ENCODE measurements at places on chromosomes 2 and 18.

GRCh38 chr2:41922177-41922576, 125.6 kb upstream of the PKDCC start:
- DNase-seq: no peak

DNA sequence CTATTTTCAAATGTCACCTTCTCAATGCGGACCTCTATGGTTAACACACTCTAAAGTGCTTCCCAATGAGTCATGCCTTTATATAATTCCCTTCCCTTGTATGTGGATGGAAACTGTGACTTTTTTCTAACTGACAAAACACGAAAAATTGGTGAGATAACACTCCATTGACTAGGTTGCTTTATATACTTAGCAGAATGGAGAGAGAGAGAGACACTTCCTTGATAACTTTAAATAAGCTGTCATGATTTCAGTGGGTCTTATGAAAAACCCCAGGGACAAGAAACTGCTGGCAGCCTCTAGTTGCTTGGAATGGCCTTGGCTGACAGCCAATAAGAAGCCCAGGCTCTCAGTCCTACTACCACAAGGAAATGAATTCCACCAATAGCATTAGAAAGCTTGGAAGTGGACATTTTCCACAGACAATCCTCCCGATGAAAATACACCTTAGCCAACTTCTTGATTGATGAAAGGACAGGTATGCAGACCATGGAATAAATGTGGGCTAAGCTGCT, 322.2 kb downstream of the ZNF804A start:
- no peak for DNase-seq

DNA sequence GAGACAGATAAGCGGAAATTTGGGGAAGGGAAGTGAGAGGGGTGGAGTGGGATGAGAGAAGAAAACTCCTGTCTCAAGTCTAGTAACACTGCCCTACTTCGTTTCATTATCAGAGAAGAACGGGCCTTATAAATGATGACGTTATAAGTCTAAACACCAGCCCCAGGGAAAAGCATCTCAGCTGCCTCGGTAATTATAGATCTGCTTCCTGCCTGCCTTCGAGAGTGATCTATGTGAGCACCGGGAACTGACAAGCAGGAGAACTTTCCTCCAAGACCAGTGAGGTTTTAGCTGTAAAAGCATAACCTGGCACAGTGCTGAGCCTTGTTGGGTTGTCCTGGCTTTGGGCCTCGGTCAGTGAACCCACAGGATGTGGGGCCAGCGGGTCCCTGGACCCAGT, 227.9 kb upstream of the SIX2 start:
- DNase-seq: no peak

GRCh38 chr2:152432206-152432653, 97.3 kb downstream of the FMNL2 start:
- no peak for DNase-seq

DNA sequence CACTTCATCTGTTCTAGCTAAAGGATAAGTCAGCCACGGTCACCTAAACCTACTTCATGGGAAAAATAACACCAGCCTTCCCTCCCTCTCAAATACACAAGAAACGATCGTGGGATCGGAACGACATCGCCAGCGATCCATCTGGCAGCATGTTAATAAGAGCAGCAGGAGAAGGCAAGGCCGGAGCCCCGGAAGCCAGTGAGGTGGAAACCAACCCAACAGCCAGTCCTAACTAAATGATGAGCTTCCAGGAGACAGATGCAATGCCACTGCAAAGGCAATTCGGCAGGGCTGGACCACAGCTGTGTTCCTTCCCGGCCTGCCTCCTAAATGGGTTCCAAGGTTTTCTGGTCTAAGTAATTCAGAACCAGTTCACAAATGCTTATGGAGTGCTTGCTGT, 117.5 kb downstream of the TMEM163 start:
- DNase-seq: no peak

GRCh38 chr2:149573760-149574159, 13.8 kb downstream of the MMADHC start:
- no peak for DNase-seq

- no peak for DNase-seq
Observed at GRCh38 chr2:1653956-1654695, 90.2 kb downstream of the PXDN start.

DNA sequence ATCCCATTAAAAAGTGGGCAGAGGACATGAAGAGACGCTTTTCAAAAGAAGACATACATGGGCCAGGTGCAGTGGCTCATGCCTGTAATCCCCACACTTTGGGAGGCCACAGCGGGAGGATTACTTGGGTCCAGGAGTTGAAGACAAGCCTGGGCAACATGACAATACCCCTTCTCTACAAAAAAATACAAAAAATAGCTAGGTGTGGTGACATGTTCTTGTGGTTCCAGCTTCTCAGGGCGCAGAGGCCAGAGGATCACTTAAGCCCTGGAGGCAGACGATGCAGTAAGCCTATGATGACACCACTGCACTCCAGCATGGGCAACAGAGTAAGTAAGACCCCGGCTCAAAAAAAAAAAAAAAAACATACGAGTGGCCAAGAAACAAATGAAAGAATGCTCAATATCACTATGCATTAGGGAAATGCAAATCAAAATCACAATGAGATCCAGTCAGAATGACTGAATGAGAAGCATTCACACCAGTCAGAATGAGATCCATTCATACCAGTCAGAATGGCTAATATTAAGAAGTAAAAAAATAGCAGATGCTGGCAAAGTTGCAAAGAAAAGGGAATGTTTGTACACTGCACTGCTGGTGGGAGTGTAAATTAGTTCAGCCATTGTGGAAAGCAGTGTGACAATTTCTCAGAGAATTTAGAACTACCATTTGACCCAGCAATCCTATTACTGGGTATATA, 550.2 kb upstream of the SLC39A10 start:
- no peak for DNase-seq

GRCh38 chr18:48456838-48457237, 47.7 kb upstream of the ZBTB7C start:
- DNase-seq: no peak

- no peak for DNase-seq
Observed at GRCh38 chr18:662197-662596, 4.7 kb downstream of the TYMS start.

- no peak for DNase-seq
Observed at GRCh38 chr2:45946023-45946422, 294.5 kb downstream of the PRKCE start.

DNA sequence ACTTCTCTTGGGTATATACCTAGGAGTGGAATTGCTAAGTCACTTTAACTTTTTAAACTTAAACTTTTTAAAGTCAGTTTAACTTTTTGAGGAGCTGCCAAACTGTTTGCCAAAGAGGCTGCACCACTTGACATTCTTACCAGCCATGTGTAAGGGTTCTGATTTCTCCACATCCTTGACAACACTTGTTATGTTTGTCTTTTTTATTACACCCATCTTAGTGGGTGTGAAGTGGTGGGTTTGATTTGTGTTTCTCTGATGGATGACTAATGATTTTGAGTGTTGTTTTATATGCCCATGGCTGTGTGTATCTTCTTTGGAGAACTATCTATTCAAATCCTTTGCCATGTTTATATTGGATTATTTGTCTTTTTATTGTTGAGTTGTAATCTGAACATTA, 13.6 kb downstream of the ASAP2 start:
- DNase-seq: no peak
